ENCODE measurements at places on chromosomes 3 and 15. TPM values are rescaled to one million over a fixed set of nuclear protein-coding genes. Genes with fewer than 3 reads are reported as not detected.

Gene VILL
- total RNA-seq, result 7.0 TPM

Gene RRP9
- total RNA-seq, result 21.3 TPM

Gene MYZAP
- 0.35 TPM for total RNA-seq

Gene MYLK
- total RNA-seq, result 7.3 TPM

Gene SH3GL3
- 1.3 TPM for total RNA-seq

Gene CCR9
- total RNA-seq, result not detected

Data from pericardium fibroblast (primary cell).